ENCODE measurements at places on chromosomes 1 and 21. TPM values are rescaled to one million over a fixed set of nuclear protein-coding genes. Genes with fewer than 3 reads are reported as not detected.

SUMO3 gene
- total RNA-seq = 80.7 TPM

DNA sequence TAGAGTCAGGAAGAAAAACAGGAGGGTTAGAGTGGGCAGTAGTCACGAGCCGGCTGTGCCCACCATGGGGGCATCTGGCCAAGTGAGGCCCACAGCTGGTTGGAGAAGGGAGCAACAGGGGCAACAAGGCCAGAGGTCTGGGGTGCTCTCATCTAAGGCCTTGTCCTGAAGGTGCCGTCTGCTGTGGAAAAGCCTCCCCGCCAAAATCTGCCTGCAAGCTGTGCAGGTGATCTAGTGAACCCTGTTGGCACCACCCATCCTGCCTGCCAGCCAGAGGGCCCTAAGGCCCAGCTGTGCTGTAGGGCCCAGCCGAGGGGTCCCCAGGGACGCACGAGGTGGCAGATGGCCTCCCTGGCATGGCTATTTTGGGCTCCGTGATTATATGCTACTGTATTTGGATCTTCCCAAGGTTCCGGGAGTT lies 51.3 kb downstream of the LGR6 start:
- no peak overlapping the region for H3K4me3 ChIP-seq
- no peak overlapping the region for H3K27ac ChIP-seq
- no peaks in the 10 kb centered on the region for H3K36me3 ChIP-seq
- H3K27me3 ChIP-seq = peaks cover 37% of the 10 kb centered on the region

GRCh38 chr1:46804027-46804889 lies 5.4 kb downstream of the CYP4B1 start:
- no peaks in the 10 kb centered on the region for H3K4me1 ChIP-seq
- H3K27me3 ChIP-seq = no peaks in the 10 kb centered on the region
- no peak for DNase-seq
- no peak overlapping the region for H3K27ac ChIP-seq

- no peaks in the 10 kb centered on the region for H3K36me3 ChIP-seq
- H3K4me3 ChIP-seq = no peak overlapping the region
- no peaks in the 10 kb centered on the region for H3K4me1 ChIP-seq
- H3K27ac ChIP-seq = no peak overlapping the region
Observed at GRCh38 chr1:4160181-4160580, 260.1 kb upstream of the C1orf174 start.

TNFRSF4 gene
- total RNA-seq = not detected

DNA sequence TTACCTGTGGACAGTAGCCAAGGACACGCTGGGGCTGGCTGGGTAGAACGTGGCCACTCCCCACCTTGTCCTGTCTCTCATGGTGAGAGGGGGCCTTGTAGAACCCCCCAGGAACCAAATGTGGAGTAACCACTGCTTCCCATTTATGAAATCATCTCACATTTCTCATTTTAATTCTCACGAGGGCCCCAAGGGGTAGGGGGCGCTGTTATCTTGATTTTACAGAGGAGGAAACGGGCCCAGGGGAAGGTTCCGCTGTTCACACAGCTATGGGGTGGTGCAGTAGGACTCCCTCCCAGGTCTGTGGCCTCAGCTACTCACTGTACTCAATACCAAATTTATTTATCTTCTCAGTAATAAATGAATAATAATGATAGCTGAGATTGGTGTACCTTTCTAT lies 5.5 kb downstream of the SMPDL3B start:
- H3K27ac ChIP-seq = no peak overlapping the region
- no peaks in the 10 kb centered on the region for H3K36me3 ChIP-seq
- H3K4me1 ChIP-seq = peaks cover 4% of the 10 kb centered on the region
- H3K4me3 ChIP-seq = no peak overlapping the region

GRCh38 chr1:98704474-98704873 lies 43.0 kb downstream of the SNX7 start:
- H3K36me3 ChIP-seq = no peaks in the 10 kb centered on the region
- no peak overlapping the region for H3K4me3 ChIP-seq
- no peaks in the 10 kb centered on the region for H3K27me3 ChIP-seq
- no peak overlapping the region for H3K27ac ChIP-seq

DNA sequence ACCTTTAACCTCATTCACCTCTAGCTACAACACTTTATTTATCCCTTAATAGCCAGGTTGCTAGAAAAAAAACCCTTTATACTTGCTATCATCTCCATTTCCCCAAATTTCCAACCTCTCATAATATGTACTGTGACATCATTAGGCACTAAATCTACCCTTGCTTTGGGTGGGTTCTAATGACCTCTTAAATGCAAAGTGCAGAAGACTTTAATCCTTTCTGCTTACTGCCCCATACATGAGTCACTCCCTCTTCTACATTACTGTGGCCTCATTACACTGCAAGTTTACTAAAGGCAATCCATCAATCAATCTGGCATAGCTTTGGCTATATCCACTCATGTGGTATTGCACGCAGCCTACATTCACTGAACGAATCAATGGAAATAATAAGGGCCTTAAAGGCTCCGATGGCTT lies 353.3 kb downstream of the SMYD3 start:
- H3K27ac ChIP-seq = no peak overlapping the region
- no peak for DNase-seq
- no peaks in the 10 kb centered on the region for H3K36me3 ChIP-seq
- H3K27me3 ChIP-seq = no peaks in the 10 kb centered on the region
- H3K4me3 ChIP-seq = no peak overlapping the region

DNA sequence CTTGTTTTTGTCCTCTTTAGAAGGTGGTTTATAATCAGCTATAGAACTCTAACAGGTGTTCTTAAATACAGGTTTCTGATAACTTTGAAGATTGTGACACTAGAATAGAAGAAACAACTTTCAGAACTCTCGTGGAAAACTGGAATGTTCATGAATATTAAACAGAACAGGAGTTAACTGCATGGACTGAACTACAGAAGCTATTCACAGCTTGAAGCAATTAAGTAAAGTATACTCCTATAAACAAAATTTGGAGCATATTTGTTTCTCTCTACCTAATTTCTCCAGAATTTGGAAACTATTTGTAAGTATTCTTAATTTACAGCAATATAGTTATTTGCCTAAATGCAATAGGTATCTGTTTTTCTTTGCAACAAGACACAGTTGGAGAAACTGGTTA lies 824.8 kb downstream of the ADGRL2 start:
- no peaks in the 10 kb centered on the region for H3K27me3 ChIP-seq
- no peak overlapping the region for H3K4me3 ChIP-seq
- H3K4me1 ChIP-seq = no peaks in the 10 kb centered on the region
- H3K27ac ChIP-seq = no peak overlapping the region
- no peaks in the 10 kb centered on the region for H3K36me3 ChIP-seq

CR1 gene
- total RNA-seq = under 0.01 TPM

GRCh38 chr21:33866826-33867225 lies 48.8 kb downstream of the ATP5PO start:
- H3K4me3 ChIP-seq = no peak overlapping the region
- peak; percentile 92 for DNase-seq
- peaks cover 7% of the 10 kb centered on the region for H3K27me3 ChIP-seq
- H3K27ac ChIP-seq = no peak overlapping the region
- no peaks in the 10 kb centered on the region for H3K4me1 ChIP-seq

GRCh38 chr1:83796409-83796808 lies 202.5 kb downstream of the TTLL7 start:
- H3K4me3 ChIP-seq = no peak overlapping the region
- no peak overlapping the region for H3K27ac ChIP-seq
- no peaks in the 10 kb centered on the region for H3K27me3 ChIP-seq
- H3K36me3 ChIP-seq = no peaks in the 10 kb centered on the region

GRCh38 chr1:114009393-114009792 lies 30.1 kb downstream of the OLFML3 start:
- peaks cover 7% of the 10 kb centered on the region for H3K27me3 ChIP-seq
- no peaks in the 10 kb centered on the region for H3K4me1 ChIP-seq
- H3K4me3 ChIP-seq = no peak overlapping the region
- DNase-seq = no peak
- H3K27ac ChIP-seq = no peak overlapping the region

DNA sequence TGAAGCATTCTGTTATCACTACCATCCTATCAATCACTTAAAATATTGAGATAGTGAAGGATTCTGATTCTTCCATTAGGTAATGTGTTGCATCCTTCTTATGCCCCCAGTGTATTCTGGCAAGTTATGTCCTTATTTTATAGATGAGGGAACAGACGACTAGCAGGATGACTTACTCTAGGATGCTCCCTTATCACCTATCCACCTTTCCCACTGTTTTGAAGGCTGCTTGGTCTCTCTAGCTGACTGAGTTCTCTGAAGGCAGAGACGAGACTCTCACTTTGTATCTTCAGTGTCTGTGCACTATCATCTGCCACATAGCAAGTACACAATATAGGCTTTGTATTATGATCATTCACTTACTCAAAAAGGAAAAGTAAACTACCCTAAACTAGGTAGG lies 4.0 kb downstream of the GLUL start:
- no peak overlapping the region for H3K27ac ChIP-seq

DNA sequence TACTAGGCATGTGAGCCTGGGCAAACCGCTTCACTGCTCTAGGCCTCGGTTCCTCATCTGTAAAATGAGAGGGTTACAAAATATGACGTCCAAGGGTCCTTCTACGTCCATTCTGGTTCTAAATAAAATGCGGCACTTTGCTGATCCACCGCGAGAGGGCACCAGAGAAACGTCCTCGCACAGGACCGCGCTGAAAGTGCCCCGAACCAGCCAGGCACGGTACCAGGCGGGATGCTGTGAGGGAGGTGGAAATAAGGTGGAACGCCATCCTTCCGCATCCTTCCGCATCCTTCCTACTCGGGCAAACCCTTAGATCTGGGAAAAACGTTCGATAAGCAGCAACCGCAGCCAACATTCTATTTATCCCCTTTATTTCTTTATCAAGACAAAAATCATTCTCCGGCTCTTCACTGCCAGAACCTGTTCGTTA lies 60.3 kb upstream of the KRTAP19-8 start:
- no peak overlapping the region for H3K4me3 ChIP-seq
- H3K4me1 ChIP-seq = no peaks in the 10 kb centered on the region
- H3K27ac ChIP-seq = no peak overlapping the region
- H3K36me3 ChIP-seq = no peaks in the 10 kb centered on the region
- peak; percentile 82 for DNase-seq

FMOD gene
- total RNA-seq = 5.9 TPM

- H3K27ac ChIP-seq = no peak overlapping the region
- H3K4me3 ChIP-seq = no peak overlapping the region
- no peaks in the 10 kb centered on the region for H3K36me3 ChIP-seq
- DNase-seq = peak; percentile 85
Observed at GRCh38 chr1:30087465-30087864, 635.9 kb downstream of the MATN1 start.

DNA sequence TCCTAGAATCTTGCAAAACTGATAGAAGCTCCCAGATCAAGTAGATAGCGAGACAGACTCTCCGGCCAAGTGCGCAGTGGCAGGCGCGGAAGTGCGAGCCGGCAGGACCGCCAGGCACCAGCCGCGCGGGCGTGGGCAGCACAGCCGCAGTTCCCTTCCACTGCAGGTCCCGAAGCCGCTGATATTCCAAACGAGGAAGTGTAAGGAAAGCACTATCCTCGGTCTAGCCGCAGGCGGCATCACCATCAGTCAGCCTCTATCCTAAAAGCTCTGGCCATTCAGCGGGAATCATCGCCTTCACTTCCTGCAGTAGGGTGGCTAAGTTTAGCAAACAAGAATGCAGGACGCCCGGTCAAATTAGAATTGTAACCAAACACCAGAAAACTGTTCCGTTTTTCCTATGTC lies 710 bp downstream of the GLRX2 start:
- peaks cover 13% of the 10 kb centered on the region for H3K4me1 ChIP-seq
- peak; percentile 89 for DNase-seq
- peaks cover 12% of the 10 kb centered on the region for H3K36me3 ChIP-seq
- H3K27ac ChIP-seq = peak overlapping the region; percentile 77

- DNase-seq = no peak
- peaks cover 3% of the 10 kb centered on the region for H3K4me1 ChIP-seq
- H3K27ac ChIP-seq = no peak overlapping the region
- no peaks in the 10 kb centered on the region for H3K36me3 ChIP-seq
Observed at GRCh38 chr1:232769733-232770132, 35.5 kb upstream of the MAP10 start.

- peaks cover 20% of the 10 kb centered on the region for H3K27me3 ChIP-seq
- H3K27ac ChIP-seq = no peak overlapping the region
- DNase-seq = no peak
- no peak overlapping the region for H3K4me3 ChIP-seq
Observed at GRCh38 chr1:1034439-1034781, 14.5 kb downstream of the AGRN start.

DNA sequence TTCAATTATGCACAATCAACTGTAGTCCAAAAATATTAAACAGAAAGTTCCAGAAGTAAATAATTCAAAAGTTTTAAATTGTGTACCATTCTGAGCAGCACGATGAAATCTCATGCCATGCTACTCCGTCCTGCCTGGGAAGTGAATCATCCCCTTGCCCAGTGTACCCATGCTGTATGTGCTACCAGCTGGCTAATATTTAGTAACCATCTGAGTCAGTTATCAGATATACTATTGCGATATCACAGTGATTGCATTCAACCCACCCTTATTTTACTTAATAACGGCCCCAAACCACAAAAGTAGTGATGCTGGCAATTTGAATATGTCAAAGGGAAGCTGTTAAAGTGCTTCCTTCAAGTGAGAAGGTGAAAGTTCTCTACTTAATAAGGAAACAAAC lies 56.2 kb downstream of the EVI5 start:
- no peak for DNase-seq
- H3K4me1 ChIP-seq = peaks cover 4% of the 10 kb centered on the region
- H3K4me3 ChIP-seq = no peak overlapping the region
- H3K27me3 ChIP-seq = no peaks in the 10 kb centered on the region
- no peaks in the 10 kb centered on the region for H3K36me3 ChIP-seq
- H3K27ac ChIP-seq = no peak overlapping the region

DNA sequence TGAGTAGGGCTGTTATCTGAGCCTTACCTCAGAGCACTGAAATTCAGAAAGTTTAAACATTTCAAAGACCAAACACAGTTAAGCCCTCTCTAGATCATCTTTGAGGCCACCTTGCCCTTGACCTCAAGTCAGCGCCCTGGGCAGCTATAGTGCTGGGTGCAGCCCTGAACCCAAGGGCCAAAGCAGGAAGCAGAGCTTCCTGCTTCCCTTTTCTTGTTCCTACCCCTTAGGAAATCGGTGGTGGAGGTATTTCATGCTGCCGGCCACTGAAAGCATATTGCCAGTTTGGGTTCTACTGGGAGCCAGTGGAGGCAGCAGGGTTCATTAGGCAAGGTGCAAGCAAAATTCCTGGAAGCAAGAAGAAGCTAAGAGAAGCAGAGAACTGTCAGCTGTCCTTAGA lies 26.1 kb downstream of the CD244 start:
- no peak overlapping the region for H3K27ac ChIP-seq
- H3K4me1 ChIP-seq = no peaks in the 10 kb centered on the region
- no peak for DNase-seq

MYBPHL gene
- total RNA-seq = not detected

- no peak overlapping the region for H3K4me3 ChIP-seq
- peak; percentile 87 for DNase-seq
- no peaks in the 10 kb centered on the region for H3K27me3 ChIP-seq
- peaks cover 3% of the 10 kb centered on the region for H3K36me3 ChIP-seq
- no peak overlapping the region for H3K27ac ChIP-seq
Observed at GRCh38 chr1:180926164-180926981, 13.7 kb downstream of the KIAA1614 start.

GBP4 gene
- total RNA-seq = 0.36 TPM

VAV3 gene
- 0.72 TPM for total RNA-seq

Measured in osteoblast (primary cell).